NB4 (cell line): ENCODE measurements at places on chromosomes 1 and 21.

GRCh38 chr1:3907621-3908165 is 7.6 kb upstream of the C1orf174 start:
- DNase-seq: no peak

DNA sequence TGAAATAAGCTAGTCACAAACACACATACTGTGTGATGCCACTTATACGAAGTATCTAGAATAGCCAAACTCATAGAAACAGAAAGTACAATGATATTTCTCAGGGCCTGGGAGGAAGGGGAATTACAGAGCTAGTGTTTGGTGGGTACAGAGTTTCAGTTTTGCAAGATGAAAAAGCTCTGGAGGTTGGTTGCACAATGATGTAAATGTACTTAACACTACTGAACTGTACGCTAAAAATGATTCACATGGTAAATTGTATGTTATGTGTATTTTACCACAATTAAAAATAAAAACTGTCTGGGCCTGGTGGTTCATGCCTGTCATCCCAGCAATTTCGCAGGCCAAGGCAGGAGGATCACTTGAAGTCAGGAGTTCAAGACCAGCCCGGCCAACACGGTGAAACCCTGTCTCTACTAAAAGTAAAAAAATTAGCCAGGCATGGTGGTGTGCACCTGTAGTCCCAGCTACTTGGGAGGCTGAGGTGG is 15.3 kb upstream of the FHAD1 start:
- peak; percentile 25 for DNase-seq

GRCh38 chr1:186183970-186184628 is 191.0 kb downstream of the TPR start:
- DNase-seq: no peak

GRCh38 chr21:41446586-41446985 is 20.5 kb downstream of the MX1 start:
- no peak for DNase-seq

- DNase-seq: peak; percentile 40
These were observed 127.8 kb downstream of the GABPA start for GRCh38 chr21:25862596-25862995.

DNA sequence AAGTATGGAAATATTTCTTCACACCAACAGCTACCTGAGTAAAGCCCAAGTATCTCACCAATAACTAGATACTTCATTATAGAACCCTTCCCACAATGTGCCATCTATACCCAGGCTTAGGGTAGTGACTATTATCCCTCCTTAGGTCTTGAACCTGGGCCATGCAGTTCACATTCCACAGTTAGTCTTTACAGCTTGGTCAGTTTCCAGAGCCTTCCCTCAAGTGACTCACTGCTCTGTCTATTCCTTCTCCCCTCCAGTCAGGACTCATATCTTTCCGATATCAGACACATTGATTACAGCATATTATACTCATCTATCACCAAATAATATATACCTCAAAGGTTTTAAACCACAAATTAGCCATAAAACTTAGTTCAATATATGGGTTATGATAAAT is 23.6 kb downstream of the VAMP4 start:
- no peak for DNase-seq

DNA sequence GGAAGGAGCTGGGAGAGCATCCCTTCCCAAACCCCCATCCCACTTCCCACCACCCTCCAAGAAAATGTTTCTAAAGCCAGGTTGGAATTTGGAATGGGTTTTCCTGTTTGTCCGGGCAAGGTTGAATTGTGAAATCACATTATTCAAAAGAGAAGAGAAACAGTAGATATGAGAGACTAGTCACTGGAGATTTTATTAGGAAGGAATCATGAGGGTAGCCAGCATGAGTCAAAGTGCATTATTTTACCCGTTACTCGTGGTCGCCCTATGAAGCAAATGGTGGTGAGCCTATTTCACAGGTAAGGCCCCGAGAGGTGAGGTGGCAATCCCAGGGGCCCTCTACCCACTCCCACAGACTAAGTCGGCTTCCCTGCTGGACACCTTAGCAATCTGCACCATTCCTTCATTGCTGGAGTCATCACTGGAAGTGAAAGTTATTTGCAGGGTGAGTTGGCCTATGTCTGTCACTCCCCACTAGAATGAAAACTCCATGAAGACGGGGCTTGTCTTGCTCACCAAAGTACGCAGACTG is 52.8 kb downstream of the TOMM20 start:
- no peak for DNase-seq

DNA sequence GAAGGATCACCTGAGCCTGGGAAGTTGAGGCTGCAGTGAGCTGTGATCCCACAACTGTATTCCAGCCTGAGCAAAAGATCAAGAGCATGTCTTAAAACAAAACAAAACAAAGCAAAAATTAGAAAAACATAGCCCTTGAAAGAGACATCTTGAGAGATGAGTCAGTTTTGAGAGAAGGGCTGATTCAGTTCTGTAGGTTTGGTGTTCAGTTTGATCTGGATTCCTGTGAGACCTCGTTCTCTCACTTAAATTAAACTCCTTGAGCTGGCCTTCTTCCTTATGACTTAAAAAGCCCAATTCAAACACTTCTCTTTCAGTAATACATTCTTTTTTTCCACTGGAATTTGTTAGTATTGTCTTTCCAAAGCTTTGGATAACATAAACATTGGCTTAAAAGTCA is 164.2 kb downstream of the NRIP1 start:
- DNase-seq: no peak

GRCh38 chr1:27886353-27886679 is 14.0 kb downstream of the THEMIS2 start:
- DNase-seq: peak; percentile 82

DNA sequence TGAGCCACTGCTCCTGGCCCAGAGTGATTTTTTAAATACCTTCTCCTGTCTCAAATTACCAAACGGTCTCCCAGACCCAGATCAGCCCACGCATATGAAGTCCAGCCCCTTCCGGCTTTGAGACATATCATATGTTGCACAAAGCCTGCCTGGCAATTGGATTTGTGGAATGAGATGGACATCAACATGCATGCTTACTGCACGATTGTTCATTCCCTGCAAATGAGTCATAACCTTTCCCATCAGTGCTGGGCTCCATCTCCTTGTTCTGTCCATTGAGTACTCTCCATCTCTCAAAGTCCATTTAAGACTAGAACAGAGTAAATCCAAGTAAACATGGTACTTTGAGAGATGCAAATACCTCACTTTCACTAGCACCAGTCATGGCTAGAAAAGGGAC is 612.2 kb upstream of the USP24 start:
- no peak for DNase-seq

- DNase-seq: no peak
These were observed 178.4 kb upstream of the EDN2 start for GRCh38 chr1:41662765-41663437.

DNA sequence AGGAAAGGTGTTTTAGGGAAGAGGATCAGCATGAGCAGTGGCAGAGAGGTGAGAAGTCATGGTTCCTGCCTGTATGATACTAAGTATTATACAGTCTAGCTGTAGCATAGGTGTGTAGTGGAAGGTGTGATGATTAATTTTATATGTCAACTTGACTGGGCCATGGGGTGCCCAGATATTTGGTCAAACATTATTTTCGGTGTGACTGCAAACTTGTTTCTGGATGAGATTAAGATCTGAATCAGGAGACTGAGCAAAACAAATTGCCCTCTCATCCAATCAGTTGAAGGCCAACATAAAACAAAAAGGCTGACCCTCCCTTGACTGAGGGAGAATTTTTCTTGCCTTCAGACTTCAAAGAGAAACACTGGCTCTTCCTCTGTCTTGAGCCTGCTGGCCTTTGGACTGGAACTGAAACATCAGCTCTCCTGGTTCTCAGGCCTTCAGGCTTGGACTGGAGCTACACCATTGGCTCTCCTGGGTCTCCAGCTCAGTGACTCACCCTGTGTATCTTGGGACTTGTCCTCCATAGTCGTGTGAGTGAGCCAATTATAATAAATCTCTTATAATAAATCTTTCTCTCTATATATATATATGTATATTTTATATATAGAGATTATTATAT is 6.8 kb upstream of the CDC42 start:
- DNase-seq: no peak

DNA sequence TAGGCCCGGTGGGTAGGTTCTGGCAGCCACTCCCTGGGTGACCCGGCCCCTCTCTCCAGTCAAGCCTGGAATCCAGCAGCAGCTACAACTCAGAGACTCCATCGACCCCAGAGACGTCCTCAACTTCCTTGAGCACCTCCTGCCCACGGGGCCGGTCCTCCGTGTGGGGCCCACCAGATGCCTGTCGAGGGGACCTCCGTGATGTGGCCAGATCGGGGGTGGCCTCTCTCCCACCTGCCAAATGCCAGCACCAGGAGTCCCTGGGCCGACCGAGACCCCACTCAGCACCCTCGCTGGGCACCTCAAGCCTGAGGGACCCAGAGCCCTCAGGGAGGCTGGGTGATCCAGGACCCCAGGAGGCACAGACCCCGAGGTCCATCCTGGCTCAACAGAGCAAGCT is 2.7 kb downstream of the MIIP start:
- DNase-seq: no peak

DNA sequence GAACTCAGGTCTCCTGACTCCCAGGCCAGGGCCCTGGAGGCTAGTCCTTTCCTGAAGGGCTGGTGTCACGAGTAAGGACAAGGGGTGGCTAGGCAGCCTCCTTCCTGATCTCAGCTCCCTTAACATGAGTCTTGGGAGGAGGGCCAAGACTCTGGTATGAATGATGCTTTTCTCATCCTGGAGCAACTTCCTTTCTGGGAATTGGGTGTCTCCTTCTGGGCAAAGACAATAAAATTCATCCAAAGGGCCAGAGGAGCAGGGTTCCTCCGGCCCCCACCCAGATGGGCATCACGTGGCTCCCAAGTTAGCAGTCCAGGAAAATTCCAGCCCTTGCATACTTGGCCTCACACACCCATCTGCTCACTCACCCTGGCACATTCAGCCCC is at the start of gene FAM167B:
FAM167B (plus strand) TSS at position 335 of the 386 bp plus-strand sequence. CDS start 200 bp downstream, outside the sequence.
- DNase-seq: no peak

DNA sequence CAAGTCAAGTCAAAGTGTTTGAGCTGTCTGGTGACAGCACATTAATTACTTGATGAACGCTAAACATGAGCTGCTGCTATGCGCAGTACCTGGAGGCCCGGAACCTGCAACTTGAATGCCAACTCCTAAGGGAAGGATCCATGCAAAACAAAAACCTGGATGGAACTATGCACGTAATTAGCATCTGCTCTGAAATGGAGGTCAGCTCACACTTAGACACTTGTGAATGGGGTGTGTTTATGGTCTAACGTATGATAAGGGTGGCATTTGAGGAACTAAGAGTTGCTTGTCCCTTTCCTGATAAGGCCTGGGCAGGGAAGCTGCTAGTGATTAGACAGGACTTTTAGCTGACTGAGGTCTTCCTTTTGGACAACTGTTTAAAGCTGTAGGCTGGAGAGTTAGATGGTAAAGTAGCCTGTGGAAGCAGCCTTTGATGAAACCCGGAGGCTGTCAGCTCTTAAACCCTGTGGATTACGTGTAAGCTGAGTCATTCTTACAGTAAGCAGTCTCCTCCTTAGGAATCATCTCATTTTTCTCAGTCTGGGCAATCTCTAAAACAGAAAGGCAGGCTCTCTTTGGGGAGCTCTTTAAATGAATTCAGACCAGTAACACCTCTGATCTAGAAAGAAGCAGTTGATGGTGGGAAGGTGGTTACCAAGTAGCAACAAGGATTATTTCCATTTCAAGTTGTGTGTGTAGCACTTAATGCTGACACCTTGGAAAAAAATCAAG is 6.8 kb downstream of the TENT5C start:
- peak; percentile 89 for DNase-seq

GRCh38 chr1:227733309-227733705 is 1.8 kb downstream of the JMJD4 start:
- DNase-seq: no peak

GRCh38 chr21:27101523-27101922 is 134.6 kb upstream of the ADAMTS5 start:
- no peak for DNase-seq

- no peak for DNase-seq
These were observed 48.1 kb downstream of the DMRTB1 start for GRCh38 chr1:53507116-53507820.

GRCh38 chr1:60280819-60281218 is 207.2 kb upstream of the C1orf87 start:
- DNase-seq: no peak

- no peak for DNase-seq
These were observed 482.2 kb downstream of the PTPRC start for GRCh38 chr1:199121047-199121446.

GRCh38 chr1:17523321-17524041 is 16.0 kb upstream of the ARHGEF10L start:
- DNase-seq: no peak

DNA sequence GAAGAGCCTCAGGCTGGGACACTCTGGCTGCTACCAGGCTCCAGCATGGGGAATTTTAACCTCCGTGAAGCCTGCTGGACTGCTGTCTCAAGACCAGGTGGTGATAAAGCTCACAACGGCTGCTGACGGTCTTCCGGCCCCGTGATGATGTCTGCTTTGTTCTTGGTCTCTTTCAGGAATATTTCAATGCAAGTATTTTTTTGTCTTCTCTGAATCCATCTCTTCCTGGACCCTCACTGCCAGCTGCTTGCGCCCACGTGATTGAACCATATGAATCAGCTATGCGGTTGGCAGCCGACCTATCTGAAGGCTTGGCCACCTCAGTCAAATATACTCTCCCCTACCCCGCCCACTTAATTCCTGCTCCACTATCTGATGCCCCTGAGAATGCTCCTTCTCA is 14.6 kb upstream of the SLC6A17 start:
- DNase-seq: no peak

- DNase-seq: no peak
These were observed 2.2 kb upstream of the IRF6 start for GRCh38 chr1:209808059-209808581.
